ENCODE measurements at places on chromosomes 5 and 9. TPM values are rescaled to one million over a fixed set of nuclear protein-coding genes. Genes with fewer than 3 reads are reported as not detected.

PCDHGA1 gene
- 5.9 TPM for total RNA-seq

DNA sequence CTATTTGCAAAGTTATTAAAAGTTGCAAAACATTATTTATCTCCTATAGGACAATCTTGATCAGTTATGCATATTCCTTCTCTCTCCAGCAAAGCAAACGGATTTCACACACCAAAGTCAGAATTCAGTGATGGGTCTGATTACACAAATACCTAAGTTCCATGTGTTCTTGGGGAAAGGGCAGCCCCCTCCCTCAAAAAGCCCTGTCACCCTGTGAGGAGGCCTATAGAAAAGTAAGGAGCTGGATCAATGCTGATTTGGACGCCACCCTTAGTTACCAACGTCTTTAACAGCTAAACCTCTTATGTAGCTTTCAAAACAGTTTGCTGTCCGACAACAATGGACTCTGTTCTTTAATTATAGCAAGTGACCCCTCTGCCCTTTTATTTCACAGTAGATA, 6.4 kb downstream of the ZNF608 start:
- DNase-seq: no peak

- DNase-seq: no peak
These were observed 183.9 kb downstream of the GRIA1 start for GRCh38 chr5:153674356-153674755.

GRCh38 chr9:3576328-3576727, 50.5 kb upstream of the RFX3 start:
- DNase-seq: no peak

Measured in dorsolateral prefrontal cortex (tissue), 122 donors.